ENCODE measurements at places on chromosomes 1 and 21. TPM values are rescaled to one million over a fixed set of nuclear protein-coding genes. Genes with fewer than 3 reads are reported as not detected.

IFFO2 gene
- total RNA-seq, result 70.2 TPM

CFHR3 gene
- total RNA-seq, result 0.36 TPM

SLAMF9 gene
- 0.28 TPM for total RNA-seq

SLC19A2 gene
- 4.1 TPM for total RNA-seq

Measured in esophagus mucosa (tissue), 1 donor.